ENCODE measurements at places on chromosomes 4 and X.

DNA sequence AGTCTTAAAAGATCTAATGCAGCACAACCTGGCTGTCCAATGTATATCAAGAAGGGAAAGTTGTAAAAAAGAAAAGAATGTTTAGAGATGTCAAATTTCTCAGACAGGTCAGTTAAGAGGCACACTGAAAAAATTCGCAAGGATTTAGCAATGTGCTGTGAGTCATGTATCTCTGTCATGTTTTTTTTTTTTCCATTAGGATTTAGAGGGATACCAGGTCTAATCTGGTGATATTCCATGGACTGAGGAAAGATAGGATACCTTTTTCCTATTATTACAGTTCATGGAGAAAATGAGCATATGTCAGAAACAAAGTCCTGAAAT, 815.4 kb upstream of the PCDH10 start:
- DNase-seq: no peak

DNA sequence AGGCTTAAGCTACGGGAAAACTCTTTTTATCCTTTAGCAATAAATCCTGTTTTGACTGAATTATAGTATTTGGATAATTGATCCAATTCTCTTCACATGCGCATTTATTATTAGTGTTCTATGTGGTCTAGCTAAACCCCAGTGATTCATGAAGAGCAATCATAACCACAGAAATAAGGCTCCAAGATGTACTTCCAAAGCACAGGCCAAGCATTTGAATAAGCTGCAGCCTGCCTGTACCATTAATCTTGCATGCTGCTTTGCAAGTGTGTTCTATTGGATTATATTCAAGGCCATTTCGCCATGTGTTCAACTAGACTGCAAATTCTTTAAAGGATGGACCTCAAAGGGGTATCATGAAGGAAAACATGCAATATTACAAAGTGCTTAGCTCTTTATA, 385.2 kb upstream of the FAT1 start:
- no peak for DNase-seq

DNA sequence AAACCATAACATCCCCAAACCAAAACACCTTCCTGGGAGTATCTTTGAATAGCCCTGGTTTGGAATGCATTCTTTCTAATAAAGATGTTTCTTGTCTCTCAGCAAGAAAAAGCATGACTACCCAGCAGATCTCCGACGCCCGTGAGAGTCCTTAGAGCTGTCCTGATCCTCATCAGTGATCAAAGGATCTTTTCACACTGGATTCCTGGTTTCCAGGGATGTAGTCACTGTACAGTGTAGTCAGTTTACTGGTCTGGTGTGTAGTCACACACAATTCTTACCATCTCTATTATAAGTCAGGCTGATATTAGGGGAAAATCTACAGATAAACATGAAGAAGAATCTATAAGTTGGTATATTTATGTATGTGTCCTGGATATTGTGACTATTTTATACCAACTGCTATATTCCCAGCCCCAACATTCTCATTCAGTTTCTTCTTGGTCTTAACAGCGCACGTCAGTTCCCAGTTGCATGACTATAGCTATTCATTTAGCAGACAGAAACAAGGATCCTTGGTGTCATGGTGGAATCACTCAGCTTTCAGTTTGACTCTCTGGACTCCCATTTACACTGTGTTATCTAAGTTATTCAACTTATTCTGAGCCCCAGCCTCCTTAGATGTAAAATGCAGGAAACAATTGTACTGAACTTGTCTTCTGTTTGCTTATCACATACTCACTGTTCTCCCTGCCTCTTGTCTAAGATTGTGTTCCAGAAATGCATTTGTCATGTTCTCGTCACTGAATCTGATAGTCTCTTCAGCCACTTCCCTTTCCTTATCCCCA, 68.3 kb downstream of the SLIT2 start:
- DNase-seq: no peak

GRCh38 chr4:88822034-88822789, 124.6 kb upstream of the NAP1L5 start:
- no peak for DNase-seq

DNA sequence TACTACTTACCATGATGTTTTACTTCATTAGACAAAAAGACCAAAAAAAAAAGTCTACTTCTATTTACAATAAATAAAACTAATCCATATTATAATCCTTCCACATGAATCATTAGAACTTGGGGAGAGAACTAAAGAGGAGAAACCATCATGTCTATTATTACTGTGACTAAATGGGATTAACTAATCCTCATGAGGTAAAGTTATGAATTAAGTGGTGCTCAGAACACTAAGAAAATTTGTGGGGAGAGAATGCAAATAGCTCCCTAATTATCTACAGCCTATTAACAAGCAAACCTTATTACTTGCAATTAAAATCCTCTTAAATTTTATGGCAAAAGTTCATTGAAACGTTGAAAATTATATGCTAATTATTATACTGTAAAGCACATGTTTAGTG, 68.8 kb downstream of the MAB21L2 start:
- DNase-seq: no peak

DNA sequence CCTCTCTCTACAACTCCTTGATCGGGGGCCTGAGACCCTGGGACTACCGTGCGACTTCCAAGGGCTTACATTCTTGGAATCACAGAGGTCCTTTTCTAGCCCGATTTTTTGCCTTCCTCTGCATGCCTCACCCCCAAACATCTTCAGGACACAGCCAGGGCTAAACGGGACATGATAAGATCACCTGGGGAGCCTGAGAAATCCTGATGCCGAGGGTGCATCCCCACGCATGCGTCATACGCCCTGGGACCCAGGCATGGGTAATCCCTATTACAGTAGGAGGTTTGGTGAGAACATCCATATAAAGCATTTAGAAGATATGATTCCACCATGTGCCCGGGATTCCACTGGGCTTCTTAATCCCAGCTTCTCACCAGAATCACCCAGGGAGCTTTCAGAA, 77.1 kb downstream of the DCTD start:
- no peak for DNase-seq
